ENCODE measurements at places on chromosomes 5 and 9.
A peak's percentile ranks its signal among the peaks of the same experiment; 100 is the strongest.

- peak; percentile 49 for DNase-seq
These were observed 93.2 kb downstream of the ZFAND5 start for GRCh38 chr9:72271613-72272478.

GRCh38 chr9:15116130-15116580 lies 190.9 kb downstream of the TTC39B start:
- DNase-seq = no peak

DNA sequence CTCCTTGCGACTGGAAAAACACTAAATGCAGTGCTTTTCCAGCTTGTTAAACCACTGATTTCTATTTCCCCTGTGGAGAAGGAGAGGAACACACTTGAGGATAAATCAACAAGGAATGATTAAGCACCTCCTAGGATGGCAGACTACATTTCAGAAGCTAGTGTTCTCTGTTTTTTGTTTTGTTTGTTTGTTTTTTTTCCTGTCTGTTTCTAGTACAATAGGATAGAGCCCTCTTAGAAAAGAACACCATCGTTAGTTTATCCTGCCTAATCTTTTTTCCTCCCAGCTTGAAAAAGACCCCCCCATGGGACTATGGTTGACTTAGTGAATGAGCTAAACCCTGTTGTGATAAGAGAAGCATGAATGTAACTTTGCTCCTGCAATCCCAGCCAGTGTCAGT lies 3.9 kb upstream of the TAL2 start:
- DNase-seq = no peak

GRCh38 chr5:35269006-35269405 lies 38.7 kb upstream of the PRLR start:
- DNase-seq = no peak

DNA sequence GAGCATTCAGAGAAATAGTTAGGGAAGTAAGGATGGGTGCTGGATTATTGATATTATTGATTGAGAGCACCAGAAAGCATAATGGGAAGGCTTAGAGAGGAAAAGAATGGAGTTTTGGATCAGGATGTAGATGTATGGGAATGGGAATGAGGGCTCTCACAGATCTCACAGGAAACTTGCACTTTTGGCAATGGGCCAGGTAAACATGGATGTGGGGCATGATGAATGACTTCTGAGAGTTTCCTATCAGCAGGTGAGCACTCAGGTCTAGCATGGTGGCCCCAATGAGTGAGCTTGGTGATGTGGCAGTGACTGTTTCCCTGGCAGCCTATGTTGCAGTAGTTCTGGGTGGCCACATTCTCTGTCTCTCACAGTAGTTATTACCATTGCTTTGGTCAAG lies 283.8 kb downstream of the FBXL7 start:
- DNase-seq = no peak

DNA sequence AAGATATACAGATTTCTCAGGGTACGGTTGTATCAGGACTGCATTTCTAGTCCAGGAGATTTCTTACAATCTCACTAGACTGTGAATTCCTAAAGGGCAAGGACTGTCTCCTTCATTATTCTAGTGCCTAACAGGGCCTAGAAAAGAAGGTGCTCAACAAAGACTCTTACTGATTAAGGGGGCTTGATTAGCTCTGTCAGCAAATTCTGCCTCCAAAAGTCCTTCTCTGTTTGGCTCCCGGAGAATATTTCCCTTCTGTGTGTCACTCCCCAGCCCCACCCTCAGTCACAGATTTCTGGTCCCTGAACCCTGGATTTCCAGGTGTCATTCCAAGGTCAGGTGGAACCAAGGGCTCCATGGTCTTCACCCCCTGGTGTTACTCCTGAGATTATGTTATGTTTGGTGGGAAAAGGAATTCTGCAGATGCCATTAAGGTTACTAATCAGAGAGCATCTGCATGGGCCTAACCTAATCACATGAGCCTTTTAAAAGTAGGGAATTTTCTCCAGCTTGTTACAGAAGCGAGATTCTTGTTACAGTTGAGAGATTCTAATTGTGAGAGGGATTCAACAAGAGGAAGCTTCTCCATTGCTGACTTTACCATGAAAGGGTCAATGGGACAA lies 167.7 kb upstream of the LHFPL2 start:
- no peak for DNase-seq

DNA sequence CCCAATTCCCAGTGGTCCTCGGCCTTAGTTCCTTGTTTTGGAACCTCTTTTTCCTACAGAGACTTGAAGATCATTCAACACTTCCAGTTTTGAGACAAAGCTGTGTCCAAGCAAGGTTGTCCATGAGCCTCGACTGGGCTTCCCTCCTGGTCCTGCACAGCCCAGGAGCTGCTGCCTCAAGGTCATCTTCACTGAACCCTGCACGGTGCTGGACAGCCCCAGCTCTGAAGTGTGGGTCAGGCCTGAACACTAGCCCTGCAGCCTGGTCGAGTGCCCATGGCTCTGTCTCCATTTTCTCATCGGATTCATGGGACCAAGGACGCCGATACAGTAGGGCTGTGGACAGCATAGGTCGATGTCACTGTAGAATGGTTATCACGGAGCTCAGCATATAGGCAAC lies 68.0 kb upstream of the NFIL3 start:
- no peak for DNase-seq

- no peak for DNase-seq
These were observed 399.0 kb upstream of the MEF2C start for GRCh38 chr5:89281766-89282553.

DNA sequence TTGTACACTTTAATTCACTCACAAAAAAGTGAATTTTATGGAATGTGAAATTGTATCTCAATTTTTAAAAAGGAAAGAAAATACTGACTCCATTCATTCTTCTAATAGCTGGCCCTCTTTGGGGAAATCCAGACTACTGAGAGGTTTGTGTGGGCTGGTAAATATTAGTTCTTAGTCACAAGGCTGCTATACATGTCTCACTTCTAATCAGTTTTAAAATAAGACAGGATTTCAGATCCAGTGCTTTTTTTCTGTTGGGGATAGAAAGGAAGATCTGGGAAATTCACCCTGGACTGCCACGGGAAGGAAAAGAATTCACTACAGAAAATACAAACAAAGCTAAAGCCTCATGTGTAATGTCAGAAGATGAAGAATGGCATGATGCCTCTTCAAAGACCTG lies 32.7 kb upstream of the ADAMTSL1 start:
- no peak for DNase-seq

DNA sequence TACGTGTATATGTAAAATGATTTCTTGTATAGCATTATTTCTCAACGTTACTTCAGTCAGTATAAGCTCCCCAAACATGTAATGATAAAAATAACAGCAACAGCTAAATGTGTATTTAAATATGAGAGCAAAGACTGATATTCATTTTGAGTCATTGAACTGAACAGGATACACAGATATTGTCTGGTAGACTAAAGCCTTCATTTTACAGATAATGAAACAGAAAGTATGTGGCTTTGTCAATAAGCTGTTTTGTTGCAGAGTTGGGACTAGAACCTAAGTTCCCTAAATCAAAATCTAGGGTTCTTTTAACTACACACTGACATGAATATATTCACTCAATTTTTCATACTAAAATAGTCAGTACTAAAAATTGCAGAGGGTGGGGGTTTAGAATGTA lies 80.4 kb upstream of the MARCHF11 start:
- no peak for DNase-seq

DNA sequence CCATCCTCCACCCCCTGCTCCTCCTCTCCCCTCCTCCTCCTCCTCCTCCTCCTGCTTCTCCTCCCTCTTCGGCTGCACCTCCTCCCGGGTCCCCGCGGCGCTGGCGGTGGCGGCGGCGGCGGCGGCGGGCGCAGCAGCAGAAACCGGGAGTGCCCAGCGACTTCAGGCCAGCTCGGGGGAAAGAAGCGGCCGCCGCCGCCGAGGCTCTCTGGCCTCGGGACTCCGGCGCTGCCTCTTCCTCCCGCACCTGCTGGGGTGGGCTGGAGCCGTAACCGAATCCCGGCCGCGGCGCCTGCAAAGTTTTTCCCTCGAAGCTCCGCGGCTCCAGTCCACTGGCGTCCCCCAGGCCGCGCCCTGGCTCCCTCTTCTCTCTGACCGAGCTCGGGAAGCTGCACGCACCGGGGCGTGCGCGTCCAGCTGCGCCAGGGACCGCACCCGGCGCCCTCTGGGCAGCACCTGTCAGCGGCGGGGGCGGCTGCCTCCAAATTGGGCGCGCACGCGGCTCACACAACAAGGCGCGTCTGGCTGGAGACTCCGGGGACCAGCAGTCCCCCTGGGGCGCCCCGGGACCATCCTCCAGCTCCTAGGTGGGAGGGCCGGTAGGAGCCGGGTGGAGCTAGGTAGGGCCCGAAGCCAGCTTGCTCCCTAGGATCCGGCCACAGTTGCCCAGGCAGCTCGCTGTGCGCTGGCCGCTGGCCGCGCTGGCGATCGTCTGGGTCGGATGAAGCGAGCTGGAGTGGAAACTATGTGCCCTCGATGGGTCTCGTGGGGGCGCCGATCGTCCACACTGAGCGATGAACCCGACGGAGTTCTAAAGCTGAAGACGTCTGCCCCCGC lies at the start of gene MCTP1:
Gene MCTP1, minus strand, starts transcription at position 523 of the 837 bp plus-strand sequence.
- DNase-seq = peak; percentile 59

DNA sequence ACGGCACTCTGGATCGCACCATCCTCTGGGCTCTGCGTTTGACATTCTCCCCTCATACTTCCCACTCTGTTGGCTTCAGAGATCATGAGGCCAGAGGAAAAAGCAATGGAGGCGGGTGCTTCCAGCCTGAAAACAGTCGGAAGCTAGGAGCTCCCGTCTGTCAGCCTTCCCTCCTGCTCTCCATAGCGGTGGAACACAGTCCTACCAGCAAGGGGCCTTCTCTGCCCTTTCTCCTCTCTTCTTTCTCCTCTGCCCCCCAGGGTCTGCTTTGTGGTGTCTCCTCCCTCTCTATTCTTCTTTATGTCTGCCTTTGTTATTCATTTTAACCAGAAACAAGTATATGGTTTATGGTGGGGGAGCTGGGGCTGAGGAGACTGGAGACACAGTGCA lies 152.5 kb upstream of the NFIB start:
- DNase-seq = peak; percentile 38

DNA sequence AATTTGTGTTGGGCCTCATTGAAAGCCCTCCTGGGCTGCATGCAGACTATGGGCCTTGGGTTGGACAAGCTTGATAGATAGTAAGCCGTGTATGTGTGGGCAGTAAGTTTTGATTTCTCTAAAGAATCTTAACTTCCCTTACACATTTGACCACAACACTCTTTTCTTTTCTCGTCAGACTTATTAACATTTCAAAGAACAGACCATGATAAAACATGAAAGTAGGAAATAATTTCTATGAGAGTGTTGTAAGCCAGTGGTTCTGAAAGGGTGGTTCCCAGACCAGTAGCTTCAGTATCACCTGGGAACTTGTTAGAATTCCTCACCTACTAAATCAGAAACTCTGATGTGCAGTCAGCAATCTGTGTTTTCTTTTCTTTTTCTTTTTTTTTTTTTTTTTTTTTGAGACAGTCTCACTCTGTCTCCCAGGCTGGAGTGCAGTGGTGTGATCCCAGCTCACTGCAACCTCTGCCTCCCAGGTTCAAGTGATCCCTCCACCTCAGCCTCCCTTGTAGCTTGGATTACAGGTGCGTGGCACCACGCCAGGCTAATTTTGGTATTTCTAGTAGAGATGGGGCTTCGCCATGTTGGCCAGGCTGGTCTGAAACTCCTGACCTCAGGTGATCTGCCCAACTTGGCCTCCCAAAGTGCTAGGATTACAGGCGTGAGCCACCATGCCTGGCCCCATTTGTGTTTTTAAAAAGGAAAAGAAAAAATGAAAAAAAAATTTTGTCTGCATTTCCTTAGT lies 20.0 kb upstream of the GCNT1 start:
- no peak for DNase-seq

GRCh38 chr5:59189472-59190244 lies 606.8 kb downstream of the RAB3C start:
- no peak for DNase-seq

DNA sequence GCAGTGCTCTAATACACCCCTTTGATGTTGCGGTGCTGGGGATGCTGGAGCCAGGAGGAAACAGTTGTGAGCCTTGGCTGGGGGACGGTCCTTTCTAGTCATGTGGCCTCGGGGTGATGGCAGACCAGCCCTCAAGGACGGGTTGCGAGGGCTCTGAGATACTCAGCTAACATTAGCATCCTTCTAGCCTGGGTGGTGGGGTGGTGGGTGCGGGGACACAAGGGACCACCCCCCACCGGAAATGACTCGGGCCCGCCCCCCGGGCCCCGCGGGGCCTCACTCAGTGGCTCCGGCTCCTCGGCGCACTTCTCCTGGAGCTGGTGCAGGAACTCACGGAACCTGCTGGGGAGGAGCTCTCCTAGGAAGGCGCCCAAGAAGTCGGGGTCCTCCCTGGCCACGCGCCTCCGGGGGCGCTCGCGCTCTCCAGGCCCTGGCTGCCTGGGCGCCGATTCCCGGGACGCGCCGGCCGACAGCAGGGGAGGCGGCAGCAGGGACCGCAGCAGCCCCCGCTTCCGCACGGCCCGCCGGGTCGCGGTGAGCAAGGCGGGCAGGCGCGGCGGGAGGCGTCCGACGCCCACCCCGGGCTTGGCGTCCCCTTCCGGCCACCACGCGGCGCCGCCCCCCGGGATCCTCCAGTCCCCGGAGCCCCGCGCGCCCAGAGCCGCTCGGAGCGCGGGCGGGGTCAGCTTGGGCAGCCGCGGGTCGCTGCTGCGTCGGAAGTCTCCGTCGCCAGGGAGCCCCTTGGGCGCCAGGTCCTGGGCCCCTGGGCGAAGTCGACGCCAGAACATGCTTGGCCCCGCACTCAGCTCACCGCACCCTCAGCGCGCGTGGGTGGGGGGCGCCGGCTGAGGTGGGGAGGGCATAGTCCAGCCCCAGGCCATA lies 873 bp downstream of the C9orf50 start:
- DNase-seq = peak; percentile 57

GRCh38 chr9:86354818-86355309 lies 654 bp upstream of the TUT7 start:
- DNase-seq = no peak

DNA sequence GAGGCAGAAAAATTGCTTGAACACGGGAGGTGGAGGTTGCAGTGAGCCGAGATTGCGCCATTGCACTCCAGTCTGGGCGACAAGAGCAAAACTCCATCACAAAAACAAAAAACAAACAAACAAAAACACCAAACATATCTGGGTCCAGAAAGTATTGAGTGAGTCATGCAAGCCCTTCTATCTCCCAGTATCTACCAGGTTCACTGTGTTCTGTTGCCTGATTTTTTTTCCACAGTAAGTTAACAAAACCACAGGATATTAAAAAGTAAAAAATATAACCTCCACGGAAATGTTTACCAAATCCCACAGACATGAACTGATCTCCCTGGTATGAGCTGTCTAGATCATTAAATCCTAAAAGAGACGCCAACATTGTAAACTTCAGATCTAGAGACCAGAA lies 94.4 kb downstream of the ANKH start:
- no peak for DNase-seq

DNA sequence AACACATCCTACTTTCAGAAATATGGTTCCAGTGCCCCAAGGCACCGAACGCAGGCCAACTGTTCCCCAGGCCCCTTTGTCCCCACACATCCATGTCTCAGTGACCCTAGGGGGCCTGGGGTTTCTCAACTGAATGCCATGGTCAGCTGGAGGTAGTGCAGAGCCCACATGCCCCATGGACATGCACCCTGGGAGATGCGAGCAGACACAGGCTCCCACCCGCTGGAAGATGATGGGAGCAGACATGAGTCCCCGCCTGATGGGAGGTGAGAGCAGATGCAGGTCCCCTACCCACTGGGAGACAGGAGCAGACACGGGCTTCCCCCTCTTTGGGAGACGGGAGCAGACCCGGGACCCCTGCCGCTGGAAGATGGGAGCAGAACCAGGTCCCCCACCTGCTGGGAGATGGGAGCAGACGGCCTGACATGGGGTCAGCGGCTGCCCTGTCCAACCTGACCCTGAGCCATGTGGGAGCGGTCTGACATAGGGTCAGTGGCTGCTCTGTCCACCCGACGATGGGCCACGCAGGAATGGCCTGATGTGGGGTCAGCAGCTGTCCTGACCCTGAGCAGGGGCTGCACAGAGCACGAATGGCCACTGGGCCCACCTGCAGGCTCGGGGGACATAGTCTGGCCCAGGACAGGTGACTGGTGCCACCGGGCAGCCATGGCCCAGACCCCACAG lies 18.4 kb downstream of the ZDHHC11B start:
- no peak for DNase-seq

Measured in H9 (cell line).